ENCODE measurements at places on chromosomes 6 and 20.
A peak's percentile ranks its signal among the peaks of the same experiment; 100 is the strongest.

DNA sequence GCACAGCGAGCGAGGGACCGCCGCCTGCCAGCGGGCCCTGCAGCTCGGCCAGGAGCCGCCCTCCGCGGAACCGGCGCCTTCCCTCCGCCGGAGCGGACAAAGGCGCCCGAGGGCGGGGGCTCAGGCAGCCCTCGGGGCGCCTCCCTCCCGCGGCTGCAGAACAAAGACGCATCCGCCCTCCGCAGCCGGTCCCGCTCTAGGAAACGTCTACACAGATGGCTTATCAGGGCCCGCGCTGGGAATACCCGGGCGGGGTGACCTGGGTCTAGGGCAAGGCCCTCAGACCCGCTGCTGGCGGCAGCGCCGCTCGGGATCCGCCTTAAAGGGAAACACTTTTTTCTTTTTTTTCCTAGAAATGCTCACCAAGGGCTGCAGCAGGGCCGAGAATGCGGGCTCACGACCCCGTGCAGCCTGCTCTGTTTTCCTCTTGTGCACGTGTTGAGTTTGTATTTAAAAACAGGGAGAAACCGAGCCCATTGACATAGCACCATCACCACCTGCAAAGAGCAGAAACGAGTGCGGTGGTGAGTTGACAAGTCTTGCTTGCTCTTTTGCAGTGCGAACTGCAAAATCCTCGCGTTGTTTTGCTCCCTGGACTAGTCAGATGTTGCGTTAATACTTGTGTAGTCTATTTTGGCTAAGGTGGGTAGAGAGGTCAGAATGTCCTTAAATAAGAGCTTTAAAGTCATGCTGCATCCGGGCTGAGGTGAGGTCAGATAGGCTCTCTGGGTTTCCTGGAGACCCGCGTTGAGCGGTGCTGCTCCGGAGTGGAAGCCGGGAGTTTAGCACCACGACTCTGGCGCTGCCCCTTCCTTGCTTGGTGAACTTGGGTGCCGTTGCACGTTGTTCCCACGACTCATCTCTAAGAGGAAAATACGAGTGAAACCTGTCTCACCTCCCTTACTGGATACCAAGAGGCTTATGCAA, 1.1 kb upstream of the RPS6KA2 start:
- peak; percentile 95 for DNase-seq

DNA sequence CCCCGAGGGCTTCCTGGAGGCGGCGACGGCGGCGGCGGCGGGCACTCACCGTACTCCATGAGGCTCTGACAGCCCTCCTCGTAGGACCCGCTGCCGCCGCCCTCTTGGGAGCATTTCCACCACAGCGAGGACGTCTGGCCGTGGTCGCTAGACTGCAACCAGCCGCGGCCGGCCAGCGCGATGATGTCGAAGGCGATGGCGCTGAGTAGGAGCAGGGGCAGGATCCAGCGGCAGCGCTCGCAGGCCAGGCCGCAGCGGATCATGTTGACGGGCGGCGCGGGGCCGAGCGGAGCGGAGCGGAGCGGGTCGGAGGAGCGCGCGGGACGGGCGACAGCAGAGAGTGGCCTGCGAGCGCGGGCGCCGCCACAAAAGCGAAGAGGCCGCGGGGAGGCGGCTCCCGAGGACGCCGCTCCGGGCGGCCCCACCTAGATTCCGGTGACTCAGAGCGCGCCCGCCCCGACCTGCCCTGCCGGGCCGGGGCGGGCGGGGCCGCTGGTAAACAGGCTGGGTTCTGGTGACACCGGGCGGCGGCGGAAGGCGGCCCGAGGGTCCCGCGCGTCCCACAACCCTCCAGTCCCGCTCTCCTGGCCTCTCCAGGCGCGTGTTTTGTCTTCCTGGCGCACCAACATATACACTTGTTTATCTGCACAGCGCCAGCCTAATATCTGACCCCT, at the start of gene PERP:
Gene PERP (minus strand): TSS at position 342 of the 674 bp plus-strand sequence. CDS start 79 bp downstream, at position 263.
- DNase-seq, result peak; percentile 88

GRCh38 chr20:6691516-6691915, 76.0 kb upstream of the BMP2 start:
- DNase-seq, result no peak

- no peak for DNase-seq
Observed at GRCh38 chr6:141634269-141634668, 498.5 kb upstream of the GJE1 start.

- no peak for DNase-seq
Observed at GRCh38 chr6:16688984-16689636, 72.2 kb downstream of the ATXN1 start.

DNA sequence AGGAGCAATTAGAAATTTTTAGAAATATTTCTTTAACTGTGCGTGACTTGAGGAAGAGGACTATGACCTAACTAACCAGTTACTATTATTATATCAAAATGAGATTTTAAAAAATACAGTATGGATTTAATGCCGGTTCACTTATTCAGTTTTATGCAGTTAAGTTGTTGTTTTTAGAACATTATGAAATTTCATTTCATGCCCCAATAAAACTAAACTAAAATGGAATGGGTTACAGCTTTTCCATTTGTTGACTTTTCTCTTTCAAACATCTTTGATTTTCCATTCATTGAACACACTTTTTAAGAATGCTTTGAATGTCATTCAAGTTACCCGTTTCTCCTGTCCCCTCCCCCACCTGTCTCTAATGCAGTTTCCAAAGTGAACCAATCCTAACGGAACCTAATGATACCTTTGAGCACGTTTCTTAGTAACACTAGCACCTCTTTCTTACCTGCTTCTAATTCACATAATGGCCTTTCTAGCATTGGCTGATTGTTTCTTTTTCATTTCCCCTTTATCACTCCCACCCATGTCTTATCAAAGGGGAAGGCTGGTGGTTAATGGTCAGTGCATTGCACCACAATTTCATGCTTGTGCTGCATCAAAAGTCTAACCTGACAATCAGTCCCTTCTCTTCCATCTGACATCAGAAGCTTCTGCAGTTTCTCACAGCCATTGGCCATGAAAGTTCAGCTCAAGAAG, 262.2 kb upstream of the TAB2 start:
- no peak for DNase-seq

- DNase-seq, result no peak
Observed at GRCh38 chr6:109874621-109875020, 103.5 kb upstream of the GPR6 start.

DNA sequence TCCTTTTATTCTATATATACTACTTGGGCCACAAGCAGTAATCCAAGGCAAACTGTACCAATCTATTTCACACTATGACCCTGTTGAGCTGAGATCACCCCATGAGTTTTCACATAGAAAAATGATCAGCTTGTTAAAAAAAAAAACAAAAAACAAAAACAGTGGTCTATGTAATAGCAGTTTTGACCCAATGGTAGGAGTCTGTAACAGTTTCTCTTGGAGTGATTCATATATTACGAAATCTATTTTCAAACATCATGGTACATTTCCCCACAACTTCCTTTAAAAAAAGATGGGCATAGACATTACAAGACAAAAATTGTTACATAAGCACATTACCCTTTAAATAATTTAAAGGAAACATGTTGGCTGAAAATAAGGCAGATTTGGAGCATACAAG, 78.1 kb downstream of the PRSS35 start:
- no peak for DNase-seq

- no peak for DNase-seq
Observed at GRCh38 chr6:122180132-122180531, 219.3 kb upstream of the HSF2 start.

GRCh38 chr6:111586554-111586953, 19.1 kb downstream of the TRAF3IP2 start:
- DNase-seq, result no peak

GRCh38 chr20:51249215-51249614, 226.3 kb upstream of the KCNG1 start:
- no peak for DNase-seq

DNA sequence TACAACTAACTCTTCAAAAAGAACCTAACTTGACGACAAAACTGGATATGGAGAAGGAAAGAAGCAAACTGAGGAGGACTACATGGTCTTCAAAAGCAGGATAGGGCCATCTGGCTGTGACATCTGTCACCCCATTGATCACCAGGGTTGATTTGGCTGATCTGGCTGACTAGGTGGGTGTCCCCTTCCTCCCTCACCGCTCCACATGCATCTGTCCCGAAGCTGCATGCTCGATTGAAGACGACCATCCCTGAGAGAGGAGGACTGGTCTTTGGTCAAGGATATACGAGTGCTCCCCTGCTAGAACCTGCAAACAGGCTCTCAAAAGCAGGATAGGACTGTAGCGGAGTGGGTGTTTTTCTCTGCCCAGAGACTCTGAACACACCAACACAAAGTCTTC, 21.7 kb downstream of the CPNE1 start:
- DNase-seq, result no peak

- DNase-seq, result no peak
Observed at GRCh38 chr20:15185322-15185721, 847.9 kb upstream of the FLRT3 start.

DNA sequence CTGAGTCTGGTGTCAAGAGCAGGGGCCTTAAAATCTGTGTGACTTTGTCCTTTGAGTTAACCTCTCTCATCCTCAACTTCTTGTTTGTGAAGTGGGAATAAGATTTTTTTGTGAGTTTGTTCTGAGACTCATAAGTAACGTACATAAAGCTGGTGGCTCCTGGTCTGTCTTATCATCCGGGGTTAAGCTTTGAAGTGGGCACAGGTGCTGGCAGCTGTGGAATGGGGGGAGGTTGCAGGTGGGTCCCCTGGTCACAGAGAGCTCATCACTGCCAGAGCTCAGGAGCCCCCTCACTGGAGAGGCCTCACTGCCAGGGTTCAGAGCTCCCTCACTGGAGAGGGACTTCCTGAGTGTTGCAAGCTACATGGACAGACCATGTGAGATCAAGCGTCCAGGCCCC, 174.1 kb downstream of the NRN1 start:
- no peak for DNase-seq

- DNase-seq, result no peak
Observed at GRCh38 chr6:166752928-166753721, 126.1 kb upstream of the RPS6KA2 start.

GRCh38 chr6:1893470-1894130, 283.9 kb downstream of the FOXC1 start:
- no peak for DNase-seq

GRCh38 chr6:4666886-4667513, 109.2 kb upstream of the CDYL start:
- no peak for DNase-seq

GRCh38 chr20:48682529-48683363, 145.1 kb downstream of the PREX1 start:
- DNase-seq, result peak; percentile 72

DNA sequence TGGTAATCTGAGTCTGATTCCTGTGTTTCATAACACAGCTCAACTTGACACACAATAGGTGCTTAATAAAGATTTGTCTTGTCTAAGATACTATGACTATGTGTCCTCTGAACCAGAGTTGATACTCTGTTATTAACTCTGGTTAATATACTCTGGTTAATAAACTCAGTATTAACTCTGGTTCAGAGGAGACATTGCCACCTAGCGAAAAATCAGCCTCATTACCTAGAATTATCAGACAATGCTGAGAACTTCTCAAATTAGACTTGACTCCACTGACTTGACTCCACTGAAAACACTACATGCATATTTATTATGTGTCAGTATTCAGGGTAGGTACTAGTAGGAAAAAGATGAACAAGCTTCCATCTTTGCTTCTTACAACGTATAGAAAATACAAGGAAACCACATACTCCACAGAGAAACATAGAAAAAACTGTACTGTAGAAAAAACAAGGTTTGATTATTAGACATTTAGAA, 73.9 kb downstream of the AHI1 start:
- peak; percentile 11 for DNase-seq

DNA sequence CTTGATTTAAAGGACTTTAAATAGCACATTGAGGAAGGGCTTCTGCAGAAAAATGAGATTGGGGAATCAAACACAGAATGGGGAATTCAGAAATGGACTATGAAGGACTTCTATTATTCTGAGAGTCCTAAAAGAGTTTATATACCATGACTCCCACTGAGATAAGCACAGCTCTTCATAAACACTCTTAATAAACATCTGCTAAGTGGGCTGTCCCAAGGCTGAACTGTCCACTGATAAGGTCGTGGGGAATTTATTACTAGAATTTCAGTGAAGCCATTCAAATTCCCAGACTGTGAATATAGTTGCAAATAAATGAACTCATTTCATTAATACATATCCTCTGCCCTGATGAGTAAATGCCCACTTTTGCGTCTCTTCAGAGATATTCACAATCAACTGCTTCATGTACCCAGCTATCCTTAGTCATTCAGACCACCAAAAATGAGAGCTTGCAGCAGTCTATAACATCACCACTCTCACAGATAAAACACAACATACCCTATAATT, 468.2 kb upstream of the RUNX2 start:
- no peak for DNase-seq

DNA sequence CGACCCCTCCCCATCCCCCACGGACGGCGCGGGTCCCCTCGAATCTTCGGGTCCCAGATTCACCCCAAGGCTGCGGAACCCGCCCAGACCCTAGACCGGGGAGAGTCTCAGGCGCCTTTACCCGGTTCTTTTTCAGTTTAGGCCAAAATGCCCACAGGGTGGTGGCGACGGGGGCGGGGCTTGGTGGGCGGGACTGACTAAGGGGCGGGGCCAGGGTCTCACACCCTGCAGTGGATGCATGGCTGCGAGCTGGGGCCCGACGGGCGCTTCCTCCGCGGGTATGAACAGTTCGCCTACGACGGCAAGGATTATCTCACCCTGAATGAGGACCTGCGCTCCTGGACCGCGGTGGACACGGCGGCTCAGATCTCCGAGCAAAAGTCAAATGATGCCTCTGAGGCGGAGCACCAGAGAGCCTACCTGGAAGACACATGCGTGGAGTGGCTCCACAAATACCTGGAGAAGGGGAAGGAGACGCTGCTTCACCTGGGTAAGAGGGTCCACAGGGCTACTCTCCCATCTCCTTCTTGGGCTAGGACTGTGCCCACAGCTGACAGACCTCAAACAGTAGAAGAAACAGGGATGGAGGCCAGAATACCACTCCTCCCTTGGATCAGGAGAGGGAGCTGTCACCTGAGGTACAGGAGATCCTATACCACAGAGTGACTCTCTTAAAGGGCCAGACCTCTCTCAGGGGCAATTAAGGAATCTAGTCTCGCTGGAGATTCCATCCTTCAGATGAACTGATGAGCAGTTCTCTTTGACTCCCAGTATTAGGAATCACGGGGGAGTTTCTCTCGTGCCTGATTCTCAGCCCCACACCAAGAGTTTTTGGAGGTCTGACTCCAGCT, 942 bp downstream of the HLA-E start:
- DNase-seq, result peak; percentile 58

DNA sequence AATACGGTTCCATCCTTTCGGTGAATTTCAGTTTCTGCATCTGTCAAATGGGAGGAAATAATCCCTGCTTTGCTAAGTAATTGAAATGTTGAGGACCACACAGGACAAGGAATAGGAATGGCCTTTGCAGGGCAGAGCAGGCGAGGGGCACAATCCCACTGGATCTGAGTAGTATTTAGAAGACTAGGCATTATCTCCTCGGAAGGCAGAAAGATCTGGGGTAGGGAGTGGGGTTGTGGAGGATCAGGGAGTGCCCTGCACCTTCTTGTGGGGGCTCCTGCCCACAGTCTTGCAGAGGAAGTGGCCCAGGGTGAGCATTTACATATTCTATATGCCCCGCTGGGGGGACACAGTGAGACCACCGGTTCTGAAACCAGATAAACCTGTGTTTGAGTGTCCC, 87.1 kb upstream of the SIRPA start:
- DNase-seq, result no peak

GRCh38 chr6:1348675-1349074, 36.8 kb downstream of the FOXQ1 start:
- no peak for DNase-seq

All from retina (tissue), 1 donor.